ENCODE measurements at places on chromosomes 3 and 15. TPM values are rescaled to one million over a fixed set of nuclear protein-coding genes. Genes with fewer than 3 reads are reported as not detected.

DNA sequence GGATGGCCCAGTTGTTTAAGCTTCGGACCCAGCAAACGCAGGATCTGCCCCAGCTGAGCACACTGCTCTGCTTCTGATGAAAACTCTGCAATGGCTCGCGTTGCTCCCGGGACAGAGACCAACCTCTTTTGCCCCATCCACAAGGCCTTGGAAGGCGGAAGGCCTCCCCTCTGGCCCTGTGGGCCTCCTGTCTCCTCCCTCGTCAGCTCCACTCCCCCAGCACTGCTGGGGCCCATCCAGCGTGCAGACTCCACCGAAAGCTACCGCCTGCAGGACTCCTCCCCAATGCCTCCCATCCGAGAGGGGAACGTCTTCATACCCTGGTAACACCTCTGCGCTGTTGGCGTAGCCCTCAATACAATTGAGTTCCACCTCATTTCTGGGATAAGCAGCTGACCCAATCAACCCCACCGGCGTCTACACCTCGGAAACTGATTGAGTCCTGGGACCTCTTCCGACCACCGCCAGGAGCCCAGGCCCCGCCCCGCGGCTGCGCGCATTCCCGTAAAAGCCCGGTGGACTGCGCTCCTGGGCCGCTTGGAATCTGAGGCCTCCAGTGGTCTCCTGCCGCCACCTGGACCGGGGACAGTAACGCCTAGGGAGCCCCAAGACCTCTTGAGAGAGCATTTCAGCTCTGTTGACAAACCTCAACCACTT lies at the start of gene PRR23E:
PRR23E (plus strand) TSS at position 556 of the 657 bp plus-strand sequence. CDS start 3,555 bp downstream, outside the sequence.
- no peaks in the 10 kb centered on the region for H3K36me3 ChIP-seq
- H3K4me3 ChIP-seq = no peak within 1 kb of the TSS
- peaks cover 10% of the 10 kb centered on the region for H3K27me3 ChIP-seq
- H3K27ac ChIP-seq = no peak within 1 kb of the TSS

DNA sequence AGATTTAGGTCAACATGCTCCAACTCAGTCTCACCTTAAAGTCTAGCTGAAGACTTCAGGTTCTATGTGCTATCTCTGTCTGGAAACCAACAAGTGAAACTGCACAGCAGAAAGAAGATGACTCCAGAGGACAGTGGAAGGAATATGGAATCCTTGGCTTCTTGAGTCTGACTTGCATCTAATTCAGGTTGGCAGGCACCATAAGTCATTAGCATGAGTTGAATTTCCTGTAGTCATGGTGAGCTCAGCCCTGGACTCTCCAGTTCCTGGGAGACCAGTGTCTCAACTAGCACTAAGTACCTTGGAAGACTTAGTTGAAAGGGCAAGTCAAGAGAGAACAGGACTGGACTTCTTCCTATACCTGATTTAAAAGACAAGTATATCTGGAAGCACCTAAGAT lies 129.7 kb downstream of the DTWD1 start:
- no peak for DNase-seq
- H3K4me1 ChIP-seq = no peaks in the 10 kb centered on the region
- no peaks in the 10 kb centered on the region for H3K36me3 ChIP-seq
- no peak overlapping the region for H3K4me3 ChIP-seq

DNA sequence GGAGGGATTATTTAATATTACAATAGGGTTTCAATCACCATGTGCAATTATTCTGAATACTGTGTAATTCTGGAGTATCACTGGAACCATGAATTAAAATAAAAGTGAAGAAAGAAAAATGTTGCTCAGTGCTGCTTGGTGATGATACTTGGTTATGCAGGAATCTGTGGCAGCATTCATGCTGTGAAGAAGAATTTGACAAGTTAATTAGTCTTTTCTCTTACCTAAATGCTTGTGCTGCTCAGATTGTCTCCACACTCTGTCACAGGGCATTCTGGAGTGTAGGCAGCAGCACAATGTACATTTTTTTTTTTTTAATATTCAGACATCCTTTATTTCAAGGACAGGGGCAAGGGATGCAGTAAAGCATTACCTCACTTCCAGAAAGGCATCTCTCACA lies 749.3 kb upstream of the CADM2 start:
- H3K4me3 ChIP-seq = no peak overlapping the region
- no peaks in the 10 kb centered on the region for H3K36me3 ChIP-seq
- no peak for DNase-seq
- H3K27me3 ChIP-seq = no peaks in the 10 kb centered on the region
- H3K4me1 ChIP-seq = no peaks in the 10 kb centered on the region
- H3K27ac ChIP-seq = no peak overlapping the region

DNA sequence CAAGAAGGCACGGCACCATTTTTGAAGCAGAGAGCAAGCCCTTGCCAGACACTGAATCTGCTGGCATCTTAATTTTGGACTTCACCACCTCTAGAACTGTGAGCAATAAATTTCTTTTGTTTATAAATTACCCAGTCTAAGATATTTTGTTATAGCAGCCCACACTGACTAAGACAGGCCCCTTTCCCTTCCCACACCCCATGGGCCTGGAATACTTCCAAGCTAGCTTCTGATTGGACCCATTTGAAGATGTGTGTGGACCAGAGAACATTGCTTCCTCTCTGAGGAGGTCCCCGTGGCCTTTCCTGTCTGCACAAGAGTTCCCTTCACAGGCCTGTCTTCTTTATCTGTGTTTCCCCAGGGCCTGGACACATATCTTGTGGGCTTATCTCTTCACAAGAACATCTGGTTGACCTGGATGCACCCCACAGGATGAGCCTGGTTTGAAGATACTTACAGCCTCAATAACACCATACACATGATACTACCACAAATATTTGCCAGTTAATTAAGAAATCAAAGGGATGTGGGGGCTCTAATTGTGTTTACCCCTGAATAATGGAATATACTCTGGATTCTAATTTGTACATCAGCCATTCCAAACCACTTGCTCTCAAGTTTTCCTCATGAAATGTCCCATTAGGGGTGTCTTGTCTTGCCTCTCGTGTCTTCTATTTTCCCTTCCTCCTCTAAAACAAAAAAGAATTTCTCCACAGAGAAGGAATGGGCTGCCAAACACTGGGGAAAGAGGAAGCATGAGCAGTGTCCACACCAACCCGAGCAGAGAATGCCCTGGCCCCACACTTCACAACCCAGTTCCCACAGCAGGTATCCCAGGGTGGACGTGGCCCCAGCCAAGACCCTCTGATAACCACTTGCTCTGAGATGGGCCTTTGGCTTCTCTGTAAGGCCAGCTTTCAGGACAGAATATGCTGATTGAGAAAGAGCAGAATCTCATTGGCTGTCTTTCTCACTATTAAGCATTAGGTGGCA lies 42.5 kb downstream of the GLB1 start:
- peaks cover 37% of the 10 kb centered on the region for H3K36me3 ChIP-seq
- DNase-seq = peak; percentile 39
- H3K27me3 ChIP-seq = no peaks in the 10 kb centered on the region

DNA sequence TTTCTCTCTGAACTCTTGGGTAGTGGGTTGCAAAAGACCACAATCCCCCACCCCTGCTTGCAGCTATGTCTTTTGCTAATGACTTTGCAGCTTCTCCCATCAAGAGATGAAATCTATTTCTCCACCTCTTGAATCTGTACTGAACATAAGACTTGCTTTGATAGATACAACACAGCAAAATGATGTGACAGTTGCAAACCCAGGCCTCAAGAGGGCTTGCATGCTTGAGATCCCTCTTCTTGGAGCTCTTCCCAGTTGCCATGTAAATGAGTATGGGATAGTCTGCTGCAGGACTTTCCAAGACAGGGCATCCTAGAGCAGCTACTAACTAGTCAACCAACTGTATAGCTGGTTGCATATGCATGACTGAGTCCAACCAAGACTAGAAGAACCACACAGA lies 783.6 kb downstream of the PDCD6IP start:
- DNase-seq = no peak
- H3K36me3 ChIP-seq = no peaks in the 10 kb centered on the region
- no peak overlapping the region for H3K4me3 ChIP-seq
- no peaks in the 10 kb centered on the region for H3K27me3 ChIP-seq

DNA sequence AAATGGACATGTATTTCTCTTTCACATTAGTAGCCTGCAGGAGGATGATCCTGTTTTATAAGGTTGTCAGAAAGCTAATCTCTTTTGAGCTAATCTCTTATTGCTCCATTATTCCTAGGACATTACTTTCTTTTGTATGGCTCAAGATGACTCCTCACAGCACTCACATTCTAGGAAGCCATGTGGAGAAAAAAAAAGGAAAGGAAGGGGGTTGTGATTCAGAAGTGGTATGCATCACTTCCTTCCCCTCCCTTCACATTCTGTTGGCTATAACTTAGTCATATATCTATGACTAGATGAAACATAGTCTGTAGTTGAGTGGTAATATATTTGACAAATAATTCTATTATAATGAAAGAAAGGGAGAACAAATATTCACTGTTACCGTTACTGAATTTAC lies 168.8 kb upstream of the TTC14 start:
- H3K4me3 ChIP-seq = no peak overlapping the region
- peak; percentile 92 for DNase-seq

- no peak overlapping the region for H3K4me3 ChIP-seq
- no peak overlapping the region for H3K27ac ChIP-seq
- no peak for DNase-seq
- H3K36me3 ChIP-seq = no peaks in the 10 kb centered on the region
- H3K4me1 ChIP-seq = no peaks in the 10 kb centered on the region
These were observed 657.8 kb downstream of the MCTP2 start for GRCh38 chr15:94889153-94889552.

DNA sequence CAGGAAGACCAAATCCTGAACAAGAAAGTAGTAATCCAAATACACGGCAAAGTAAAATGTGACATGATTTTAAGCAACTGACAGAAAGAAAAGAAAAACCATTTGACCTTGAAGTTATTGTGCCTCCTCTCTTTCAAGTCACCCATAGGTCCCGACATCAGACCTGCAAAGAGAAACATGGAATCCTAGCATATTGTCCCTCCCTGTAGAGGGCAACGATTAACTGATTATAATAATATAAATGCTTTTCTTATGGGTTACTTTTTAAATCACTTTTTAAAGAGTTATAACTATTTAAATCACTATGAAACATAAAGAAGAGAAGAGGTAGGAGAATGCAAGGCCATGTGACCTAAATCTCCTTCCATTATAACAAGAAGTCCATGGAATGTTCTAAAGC lies 143.2 kb upstream of the LIPC start:
- H3K36me3 ChIP-seq = no peaks in the 10 kb centered on the region
- H3K4me1 ChIP-seq = no peaks in the 10 kb centered on the region
- no peak overlapping the region for H3K4me3 ChIP-seq

GRCh38 chr3:17352620-17353019 lies 389.8 kb downstream of the TBC1D5 start:
- no peaks in the 10 kb centered on the region for H3K36me3 ChIP-seq
- DNase-seq = no peak
- no peak overlapping the region for H3K4me3 ChIP-seq
- H3K4me1 ChIP-seq = no peaks in the 10 kb centered on the region
- H3K27me3 ChIP-seq = no peaks in the 10 kb centered on the region
- no peak overlapping the region for H3K27ac ChIP-seq

GRCh38 chr3:149315694-149316093 lies 17.7 kb downstream of the TM4SF18 start:
- peaks cover 26% of the 10 kb centered on the region for H3K4me1 ChIP-seq
- no peak for DNase-seq
- no peaks in the 10 kb centered on the region for H3K36me3 ChIP-seq
- peak overlapping the region; percentile 68 for H3K27ac ChIP-seq

- no peaks in the 10 kb centered on the region for H3K36me3 ChIP-seq
- H3K27me3 ChIP-seq = no peaks in the 10 kb centered on the region
- H3K27ac ChIP-seq = no peak overlapping the region
- no peak overlapping the region for H3K4me3 ChIP-seq
- no peaks in the 10 kb centered on the region for H3K4me1 ChIP-seq
These were observed 13.2 kb downstream of the MKRN3 start for GRCh38 chr15:23578521-23579150.

DNA sequence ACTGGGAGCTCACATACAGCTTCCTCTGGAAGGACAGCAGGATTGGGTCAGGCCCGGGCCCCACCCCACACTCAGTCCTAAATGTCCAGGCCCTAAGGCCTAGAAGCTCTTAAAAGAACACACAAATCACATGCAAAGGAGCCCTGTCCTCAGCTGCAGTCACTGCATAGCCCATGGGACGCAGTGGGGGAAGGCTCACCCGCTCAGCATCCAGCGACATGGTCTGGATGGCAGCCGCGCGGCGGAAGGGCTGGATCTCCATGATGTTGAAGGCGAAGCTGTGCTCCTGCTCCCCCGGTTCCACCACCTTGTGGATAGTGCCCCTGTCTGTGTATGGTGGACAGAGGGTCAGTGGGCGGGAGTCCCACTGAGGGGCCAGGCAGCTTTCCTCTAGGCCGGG lies 22.1 kb downstream of the SEMA7A start:
- peaks cover 49% of the 10 kb centered on the region for H3K4me1 ChIP-seq
- H3K4me3 ChIP-seq = no peak overlapping the region
- peaks cover 67% of the 10 kb centered on the region for H3K36me3 ChIP-seq

DNA sequence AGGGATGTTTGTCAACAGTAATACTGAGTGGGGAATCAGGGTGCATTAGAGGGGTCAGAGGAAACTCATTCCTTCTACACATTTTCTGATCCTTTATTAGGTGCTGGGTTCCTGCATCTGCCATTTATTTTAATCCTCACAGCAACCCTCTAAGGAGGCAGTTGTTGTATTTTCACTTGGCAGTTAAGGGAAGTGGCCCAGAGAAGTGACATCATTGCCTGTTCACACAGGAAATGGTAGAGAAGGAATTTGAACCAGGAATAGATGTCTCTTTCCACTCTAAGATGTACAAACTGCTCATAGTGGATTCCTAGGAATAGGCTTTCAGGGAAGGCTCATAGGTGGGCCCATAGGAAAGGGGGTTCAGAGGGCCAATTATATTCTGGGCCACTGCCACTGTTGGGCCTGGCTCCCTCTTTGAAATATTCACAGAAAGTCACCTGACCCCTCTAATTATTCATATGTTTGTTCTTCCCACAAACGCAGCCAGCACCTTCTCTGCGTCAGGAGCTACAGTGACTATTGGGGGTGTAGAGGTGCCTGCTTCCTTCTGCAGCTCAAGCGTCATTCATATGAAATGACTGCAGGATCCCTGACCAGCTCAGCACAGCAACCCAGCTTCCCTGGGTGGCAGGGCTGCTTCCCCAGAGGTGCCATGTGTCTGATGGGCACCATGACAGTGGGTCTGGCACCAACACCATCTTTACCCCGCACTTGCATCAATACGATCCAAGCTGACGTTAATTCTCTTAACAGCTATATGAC lies 163.9 kb upstream of the SMAD3 start:
- H3K4me3 ChIP-seq = no peak overlapping the region
- no peaks in the 10 kb centered on the region for H3K27me3 ChIP-seq
- no peak for DNase-seq
- no peaks in the 10 kb centered on the region for H3K36me3 ChIP-seq
- peaks cover 23% of the 10 kb centered on the region for H3K4me1 ChIP-seq

The KATNBL1 gene
- 37.3 TPM for total RNA-seq

The PLSCR2 gene
- total RNA-seq = not detected

The B3GALNT1 gene
- total RNA-seq = 29.2 TPM

The ACKR4 gene
- total RNA-seq = not detected

The IL16 gene
- total RNA-seq = 6.5 TPM

The RHOV gene
- not detected for total RNA-seq

The ALS2CL gene
- total RNA-seq = 1.1 TPM

The DHFR2 gene
- total RNA-seq = 3.5 TPM

The SCN10A gene
- not detected for total RNA-seq

The MCF2L2 gene
- under 0.01 TPM for total RNA-seq

The GOLGA8K gene
- 0.36 TPM for total RNA-seq
